ENCODE measurements at places on chromosomes 11 and 22. TPM values are rescaled to one million over a fixed set of nuclear protein-coding genes. Genes with fewer than 3 reads are reported as not detected.

GRCh38 chr11:61805146-61805545 lies 11.7 kb downstream of the FADS1 start:
- no peak for DNase-seq

DNA sequence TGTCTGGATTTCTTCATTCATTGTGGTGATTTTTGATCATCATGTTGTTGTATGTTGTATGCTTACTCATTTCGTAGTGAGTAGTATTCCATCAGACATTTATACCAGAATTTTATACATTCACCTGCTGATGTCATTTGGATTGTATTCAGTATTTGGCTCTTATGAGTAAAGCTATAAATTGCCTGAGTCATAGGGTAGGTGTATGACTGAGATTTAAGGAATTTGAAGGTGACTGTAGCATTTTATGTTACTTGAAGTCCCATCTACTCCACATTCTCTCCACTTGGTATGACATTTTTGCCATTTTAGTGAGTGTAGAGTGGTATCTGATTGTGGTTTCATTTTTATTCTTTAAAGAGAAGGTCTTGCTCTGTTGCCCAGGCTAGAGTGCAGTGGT lies 548.2 kb downstream of the TBC1D22A start:
- no peak for DNase-seq

GRCh38 chr11:16126362-16126761 lies 230.0 kb downstream of the SOX6 start:
- DNase-seq = peak; percentile 36

DNA sequence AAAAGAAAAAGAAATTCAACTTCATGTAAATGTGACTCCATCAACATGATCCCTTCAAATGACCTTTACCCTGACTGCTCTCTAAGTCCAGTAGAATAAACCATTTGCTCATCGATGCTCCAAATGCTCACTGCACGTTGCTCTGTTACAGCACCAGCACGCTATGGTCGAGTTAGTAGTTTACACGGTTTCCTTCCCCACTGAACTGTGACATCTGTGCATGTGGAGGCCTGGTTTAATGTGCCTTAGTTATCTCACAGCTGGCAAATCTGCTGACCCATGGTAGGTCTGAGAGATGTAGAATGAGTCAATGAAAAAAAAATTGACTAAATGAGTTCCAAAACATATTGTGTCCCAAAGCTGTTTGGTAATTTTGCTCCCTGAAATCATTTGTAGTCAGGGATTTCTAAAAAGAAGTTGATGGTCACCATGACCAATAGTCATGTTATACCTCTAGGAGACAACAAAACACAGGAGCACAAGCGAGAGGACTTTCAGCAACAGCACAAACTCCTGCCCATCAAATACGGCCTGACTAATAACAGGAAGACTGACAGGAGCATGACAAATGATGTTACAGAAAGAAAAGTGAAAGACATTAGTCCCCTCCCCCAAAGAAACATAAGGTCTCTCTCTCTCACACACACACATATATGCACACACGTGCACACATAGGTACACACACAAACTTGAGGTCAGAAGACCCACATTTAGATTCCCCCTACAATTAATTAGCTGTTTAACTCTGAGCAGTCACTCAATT lies 624.5 kb downstream of the OPCML start:
- no peak for DNase-seq

DNA sequence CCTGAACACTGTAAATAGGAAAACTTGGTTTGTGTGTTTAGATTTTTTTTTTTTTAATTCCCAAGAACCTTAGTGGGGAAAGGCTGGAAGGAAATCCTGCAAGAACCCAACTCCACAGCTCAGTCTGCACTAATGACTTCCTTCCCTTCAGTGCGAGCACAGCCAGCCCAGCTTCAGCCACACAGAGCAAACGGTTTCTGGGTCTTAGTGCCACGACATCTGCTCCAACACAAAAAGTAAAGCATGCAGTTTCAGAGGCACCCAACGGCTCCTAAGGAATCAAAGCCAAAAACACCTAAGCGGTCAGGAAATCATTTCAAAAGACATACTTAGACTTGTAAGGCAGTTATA lies 236.1 kb downstream of the TTC28 start:
- peak; percentile 66 for DNase-seq

- DNase-seq = no peak
Observed at GRCh38 chr11:126817096-126817495, 183.5 kb downstream of the KIRREL3 start.

DNA sequence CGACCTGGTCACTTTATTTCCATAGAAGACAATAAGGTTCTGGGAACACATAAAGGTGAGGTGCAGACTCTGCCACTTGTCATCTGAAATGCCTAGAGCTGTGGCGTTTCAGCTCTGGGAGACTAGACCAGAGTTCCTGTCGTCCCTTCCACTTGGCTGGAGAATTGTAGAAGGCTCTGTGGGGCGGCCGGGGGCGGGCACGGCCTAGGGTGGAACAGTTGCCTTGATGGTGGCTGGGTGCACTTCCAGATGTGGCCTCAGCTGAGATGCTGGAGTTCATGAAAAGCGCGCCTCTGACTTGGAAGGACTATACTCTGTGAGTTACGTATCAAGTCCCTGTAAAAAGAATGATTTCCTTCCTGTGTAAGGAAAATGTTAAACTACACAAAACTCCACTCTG lies 16.8 kb downstream of the TRMU start:
- DNase-seq = no peak

GRCh38 chr11:69773626-69774353 lies 1.4 kb downstream of the FGF4 start:
- no peak for DNase-seq

GRCh38 chr11:81444297-81444696 lies 1289.4 kb downstream of the FAM181B start:
- DNase-seq = no peak

- DNase-seq = no peak
Observed at GRCh38 chr11:115408036-115408921, 95.9 kb downstream of the CADM1 start.

DNA sequence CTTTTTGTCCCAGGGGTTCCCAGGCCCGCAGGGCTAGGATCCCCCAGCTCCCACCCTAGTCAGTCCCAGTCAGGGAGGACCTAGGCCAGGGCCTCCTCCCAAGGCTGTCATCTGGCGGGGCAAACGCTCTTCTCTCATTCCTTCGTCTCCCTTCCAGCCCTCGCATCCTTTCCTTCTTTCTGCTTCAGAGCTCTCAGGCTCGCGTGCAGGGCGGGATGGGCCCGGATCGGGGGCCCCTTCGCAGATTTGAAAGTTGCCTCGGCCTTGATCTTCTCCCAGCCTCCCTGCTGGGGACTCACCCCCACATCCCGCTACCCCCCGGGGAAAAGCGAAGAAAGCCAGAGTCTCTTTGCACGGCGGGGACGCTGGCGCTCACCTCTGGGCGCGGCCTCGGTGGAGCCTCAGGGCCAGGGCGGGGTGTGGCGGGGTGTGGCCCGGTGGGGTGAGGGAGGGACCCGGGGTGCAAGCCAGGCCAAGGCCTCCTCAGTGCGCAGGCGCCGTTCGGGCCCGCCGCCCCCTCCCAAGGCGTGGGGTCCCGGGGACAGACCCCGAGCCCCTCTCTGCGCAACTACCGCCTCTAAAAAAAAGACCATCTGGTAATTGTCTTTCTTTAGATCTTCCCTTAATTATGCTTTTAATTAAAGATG lies 14.8 kb upstream of the PAX6 start:
- peak; percentile 36 for DNase-seq

- DNase-seq = no peak
Observed at GRCh38 chr22:45533703-45534102, 31.0 kb downstream of the FBLN1 start.

DNA sequence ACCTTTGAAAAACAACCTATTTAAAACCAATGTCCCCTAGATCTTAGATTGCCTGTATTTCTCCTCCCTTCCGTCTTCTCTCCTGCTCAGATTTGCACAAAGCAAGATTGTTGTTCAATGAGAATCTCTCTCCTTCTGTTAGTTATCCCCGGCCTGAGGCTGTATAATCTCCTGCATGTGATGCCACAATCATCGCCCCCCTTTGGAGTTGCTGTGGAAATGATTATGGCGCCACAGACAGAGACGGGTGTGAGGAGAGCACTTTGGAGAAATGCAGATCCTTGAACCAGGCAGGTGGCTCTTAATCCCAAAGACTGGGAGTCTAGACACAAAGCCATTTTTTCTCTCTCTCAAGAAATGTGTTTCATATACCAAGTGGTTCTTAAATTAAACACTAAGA lies 941.3 kb downstream of the OPCML start:
- DNase-seq = no peak

DNA sequence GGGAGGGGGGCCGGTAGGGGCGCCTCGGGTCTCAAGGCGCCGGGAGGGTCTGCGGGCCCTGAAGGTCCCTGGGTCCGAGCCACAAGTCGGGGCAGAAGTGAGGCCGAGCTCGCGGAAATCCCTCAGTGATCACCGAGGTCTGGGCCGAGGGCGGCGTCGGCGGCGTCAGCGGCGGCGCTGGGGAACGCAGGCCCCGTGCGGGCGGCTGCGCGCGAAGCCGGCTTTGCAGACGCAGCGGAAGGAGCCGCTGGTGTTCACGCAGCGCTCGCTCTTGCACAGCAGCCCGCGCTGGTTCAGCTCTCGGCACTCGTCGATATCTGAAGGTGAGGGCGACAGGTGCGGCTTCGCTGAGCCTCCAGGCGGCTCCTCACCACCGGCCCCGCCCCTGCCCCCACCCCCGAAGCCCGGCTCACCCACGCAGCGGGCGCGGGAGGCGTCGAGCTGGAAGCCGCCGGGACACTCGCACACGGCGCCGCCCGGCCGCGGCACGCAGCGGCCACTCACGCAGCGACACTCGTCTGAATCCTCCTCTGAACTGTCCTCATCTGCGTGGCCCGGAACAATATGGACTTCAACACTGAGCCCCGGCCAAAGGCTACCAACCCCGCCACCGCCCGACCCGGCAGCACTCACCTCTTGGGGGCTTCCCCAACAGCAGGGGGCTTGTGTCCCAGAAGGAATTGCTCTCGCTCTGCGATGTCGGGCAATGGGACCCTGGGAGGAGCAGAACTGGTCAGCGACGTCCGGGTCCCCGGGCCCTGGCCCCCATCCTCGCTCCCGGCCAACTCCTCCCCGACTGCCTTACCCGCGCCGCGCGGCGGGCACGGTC lies 14.2 kb downstream of the SCYL1 start:
- no peak for DNase-seq

DNA sequence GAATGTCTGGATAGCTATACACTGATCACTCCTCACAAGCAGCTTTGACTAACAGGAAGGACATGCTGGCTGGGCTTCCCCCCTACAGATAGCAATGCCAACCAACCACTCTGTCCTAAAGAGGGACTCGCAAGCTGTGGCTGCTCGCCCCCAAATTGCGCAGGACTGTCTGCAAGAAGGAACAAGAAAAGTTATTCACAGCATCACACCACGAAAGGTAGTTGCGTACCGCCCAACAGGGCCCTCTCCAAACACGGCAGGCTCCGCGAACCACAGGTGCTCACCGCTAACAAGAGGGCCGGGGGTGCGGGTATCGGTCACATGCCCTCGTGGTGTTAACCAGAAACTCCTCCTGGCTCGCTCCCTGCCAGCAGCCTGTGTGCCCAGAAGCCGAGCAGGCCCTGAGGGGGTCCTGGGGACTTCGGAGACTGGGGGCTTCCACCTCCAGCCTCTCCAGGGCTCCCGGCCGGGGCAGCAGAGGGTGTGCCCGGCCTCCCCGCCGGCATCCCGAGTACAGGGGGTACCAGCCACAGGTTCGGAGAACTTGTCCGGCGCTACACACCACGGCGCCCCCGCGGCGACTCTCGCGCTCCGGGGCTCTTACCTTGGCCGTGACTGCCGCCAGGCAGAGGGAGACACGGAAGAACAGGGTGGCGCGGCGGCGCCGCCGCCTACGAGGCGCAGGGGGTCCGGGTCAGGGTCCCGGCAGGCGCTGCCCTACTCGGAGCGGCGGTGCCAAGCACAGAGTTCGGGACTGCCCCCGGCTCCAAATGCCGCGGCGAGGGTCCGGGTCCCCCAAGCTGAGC lies 682 bp downstream of the LARGE1 start:
- DNase-seq = peak; percentile 31

GRCh38 chr22:35437049-35437448 lies 37.1 kb downstream of the MCM5 start:
- DNase-seq = peak; percentile 54

DNA sequence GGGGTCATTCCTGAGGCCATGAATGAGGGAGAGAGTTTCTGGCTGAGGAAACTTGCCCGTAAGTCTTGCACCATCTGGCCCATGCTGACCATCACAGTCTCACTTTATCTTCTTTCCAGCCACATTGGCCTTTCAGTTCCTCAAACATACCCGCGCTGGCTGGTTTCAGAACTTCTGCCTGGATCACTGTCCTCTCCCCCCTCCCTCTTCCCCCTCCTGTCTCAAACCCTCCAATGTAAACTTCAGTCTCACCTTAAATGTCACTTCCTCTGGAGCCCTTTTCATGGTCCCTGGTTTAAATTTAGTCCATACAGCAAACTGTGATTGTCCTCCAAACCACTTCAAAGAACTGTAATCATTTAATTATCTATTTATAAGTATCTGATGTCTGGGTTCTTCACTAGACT lies 3.7 kb upstream of the TMEM109 start:
- DNase-seq = no peak

DNA sequence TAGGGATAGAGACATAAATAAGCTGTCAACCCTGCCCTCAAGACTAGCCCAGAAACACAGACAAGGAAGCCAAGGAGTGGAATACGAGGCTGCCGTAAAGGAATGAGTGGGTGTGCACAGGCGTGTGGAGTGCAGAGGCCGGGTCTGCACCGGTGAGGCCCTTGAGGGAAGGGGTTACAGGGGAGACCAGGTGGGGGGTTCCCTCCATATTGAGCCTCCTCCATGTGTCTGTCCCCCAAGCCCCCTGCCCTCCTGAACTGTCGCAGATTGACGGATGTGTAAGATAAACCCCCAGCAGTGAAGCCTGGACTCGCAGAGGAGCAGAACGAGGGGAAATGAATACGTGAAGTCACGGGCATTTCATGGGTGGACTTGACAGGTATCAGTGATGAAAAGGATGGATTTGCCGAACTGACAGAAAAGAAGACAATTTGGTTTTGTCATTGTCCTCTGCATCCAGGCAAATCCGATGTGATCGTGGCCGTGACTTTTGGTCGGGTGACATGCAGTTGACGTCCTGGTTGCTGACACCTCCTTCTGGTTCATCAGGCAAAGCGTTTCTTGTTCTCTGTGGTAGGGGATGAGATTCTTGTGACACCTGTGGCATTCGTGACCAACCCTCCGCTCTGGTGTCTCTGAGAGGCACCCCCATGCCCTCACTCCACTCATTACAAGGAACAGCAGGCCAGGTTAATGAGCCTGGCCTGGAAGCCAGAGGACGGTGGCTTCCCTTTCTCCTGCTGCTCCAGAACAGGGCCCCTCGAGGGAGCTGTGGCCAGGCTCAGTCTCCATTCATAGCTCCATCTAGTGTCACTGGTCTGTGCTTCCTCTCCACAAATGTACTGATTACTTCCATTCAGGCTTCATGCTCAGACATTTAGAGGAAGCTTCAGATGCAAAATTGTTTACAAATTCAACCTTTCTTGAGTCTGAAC lies 223.1 kb upstream of the B3GAT1 start:
- peak; percentile 55 for DNase-seq

Gene CHRM4
- polyA plus RNA-seq = 0.13 TPM

Gene ARHGAP20
- polyA plus RNA-seq = 0.78 TPM

Gene DEPDC7
- 14.2 TPM for polyA plus RNA-seq

Gene NPAS4
- 0.03 TPM for polyA plus RNA-seq

Gene FCHSD2
- polyA plus RNA-seq = 12.7 TPM
